ENCODE measurements at places on chromosomes 4 and X.

- no peak for DNase-seq
These were observed 39.3 kb upstream of the IQSEC2 start for GRCh38 chrX:53320543-53321229.

GRCh38 chr4:82797405-82798111, 1.0 kb downstream of the SCD5 start:
- no peak for DNase-seq

DNA sequence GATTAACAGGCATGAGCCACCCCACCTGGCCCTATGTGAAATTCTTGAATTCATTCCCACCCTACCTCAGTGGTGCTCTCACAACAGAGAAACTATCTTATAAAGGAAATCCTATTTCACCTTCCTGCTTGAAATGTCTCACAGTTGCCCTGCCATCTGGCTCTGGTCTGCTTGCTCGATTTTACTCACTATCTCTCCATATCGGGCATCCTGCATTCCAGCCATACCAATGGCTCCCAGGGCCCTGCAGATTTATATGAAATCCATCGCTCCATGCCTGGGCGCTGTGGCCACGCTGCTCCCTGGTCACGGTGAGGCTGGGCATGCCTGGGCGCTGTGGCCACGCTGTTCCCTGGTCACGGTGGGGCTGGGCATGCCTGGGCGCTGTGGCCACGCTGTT, 15.8 kb downstream of the SORBS2 start:
- peak; percentile 37 for DNase-seq

GRCh38 chrX:39730662-39731329, 367.0 kb downstream of the BCOR start:
- DNase-seq, result peak; percentile 83

GRCh38 chrX:4263030-4263803, 549.8 kb upstream of the PRKX start:
- DNase-seq, result no peak

DNA sequence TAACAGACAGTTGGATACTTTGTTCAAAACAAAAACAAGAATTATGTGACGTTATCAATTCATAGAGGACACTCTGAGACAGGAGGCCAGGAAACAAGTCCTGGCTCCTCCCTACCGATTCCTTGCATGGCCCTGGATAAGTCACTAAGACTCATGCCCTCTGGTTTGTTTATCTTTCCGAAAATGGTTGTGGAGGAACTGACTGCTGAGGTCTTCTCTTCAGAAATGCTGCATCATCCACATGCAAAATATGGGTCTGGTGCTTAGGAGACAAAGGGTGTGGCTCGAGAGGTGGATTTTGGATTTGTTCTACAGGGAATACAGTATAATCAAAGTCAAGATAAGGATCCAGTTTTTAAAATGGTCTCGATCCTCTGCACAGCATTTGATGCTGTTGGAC, 130.9 kb downstream of the RELL1 start:
- DNase-seq, result no peak

- DNase-seq, result no peak
These were observed 722.6 kb downstream of the ADGRL3 start for GRCh38 chr4:61922766-61923165.

Data from fibroblast of pulmonary artery (primary cell).